ENCODE measurements at places on chromosomes 2 and 18.
A peak's percentile ranks its signal among the peaks of the same experiment; 100 is the strongest.

DNA sequence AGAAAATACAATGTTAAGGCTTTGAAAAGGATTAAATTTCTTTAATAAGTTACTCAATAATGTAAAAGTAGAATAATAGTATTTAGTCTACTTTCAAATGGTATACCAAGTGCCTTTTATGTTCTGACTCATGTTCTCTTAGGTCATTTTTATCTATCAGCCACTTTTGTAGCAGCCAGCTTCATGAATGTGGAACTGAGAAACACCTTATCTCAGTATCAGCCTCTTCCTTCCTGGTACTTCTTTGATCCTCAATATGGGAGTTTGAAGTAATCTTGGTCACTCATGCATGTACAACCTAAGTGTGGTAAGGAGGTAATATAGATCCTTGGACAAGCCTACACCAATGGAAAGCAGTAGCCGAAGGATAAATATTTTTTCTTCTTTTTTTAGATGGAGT, 180.4 kb upstream of the NRXN1 start:
- no peak for DNase-seq

GRCh38 chr2:100395532-100396350, 21.7 kb downstream of the CHST10 start:
- no peak for DNase-seq

DNA sequence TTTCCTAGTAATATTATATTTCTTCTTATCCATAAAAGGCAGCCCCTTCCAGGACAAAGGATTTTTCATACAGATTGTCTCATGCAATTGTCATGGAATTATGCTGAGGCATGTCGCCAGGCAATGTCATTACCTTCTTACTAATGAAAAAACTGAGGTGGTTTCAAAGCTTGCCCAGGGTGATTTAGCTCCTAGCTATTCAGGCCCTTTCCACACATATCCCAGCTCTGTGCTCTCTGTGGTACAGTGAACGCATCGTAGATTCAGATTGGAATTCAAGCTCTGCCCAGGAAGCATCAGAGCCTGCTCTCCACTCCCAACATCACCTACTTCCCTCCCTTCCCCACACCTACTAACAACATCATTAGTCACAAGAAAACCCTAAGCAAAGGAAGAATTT, 60.1 kb downstream of the ATP8B1 start:
- DNase-seq, result no peak

GRCh38 chr18:25876330-25876948, 214.0 kb downstream of the SS18 start:
- no peak for DNase-seq

GRCh38 chr2:73185965-73186364, 16.4 kb upstream of the NOTO start:
- DNase-seq, result no peak

GRCh38 chr2:31239593-31240177, 5.7 kb downstream of the EHD3 start:
- no peak for DNase-seq

DNA sequence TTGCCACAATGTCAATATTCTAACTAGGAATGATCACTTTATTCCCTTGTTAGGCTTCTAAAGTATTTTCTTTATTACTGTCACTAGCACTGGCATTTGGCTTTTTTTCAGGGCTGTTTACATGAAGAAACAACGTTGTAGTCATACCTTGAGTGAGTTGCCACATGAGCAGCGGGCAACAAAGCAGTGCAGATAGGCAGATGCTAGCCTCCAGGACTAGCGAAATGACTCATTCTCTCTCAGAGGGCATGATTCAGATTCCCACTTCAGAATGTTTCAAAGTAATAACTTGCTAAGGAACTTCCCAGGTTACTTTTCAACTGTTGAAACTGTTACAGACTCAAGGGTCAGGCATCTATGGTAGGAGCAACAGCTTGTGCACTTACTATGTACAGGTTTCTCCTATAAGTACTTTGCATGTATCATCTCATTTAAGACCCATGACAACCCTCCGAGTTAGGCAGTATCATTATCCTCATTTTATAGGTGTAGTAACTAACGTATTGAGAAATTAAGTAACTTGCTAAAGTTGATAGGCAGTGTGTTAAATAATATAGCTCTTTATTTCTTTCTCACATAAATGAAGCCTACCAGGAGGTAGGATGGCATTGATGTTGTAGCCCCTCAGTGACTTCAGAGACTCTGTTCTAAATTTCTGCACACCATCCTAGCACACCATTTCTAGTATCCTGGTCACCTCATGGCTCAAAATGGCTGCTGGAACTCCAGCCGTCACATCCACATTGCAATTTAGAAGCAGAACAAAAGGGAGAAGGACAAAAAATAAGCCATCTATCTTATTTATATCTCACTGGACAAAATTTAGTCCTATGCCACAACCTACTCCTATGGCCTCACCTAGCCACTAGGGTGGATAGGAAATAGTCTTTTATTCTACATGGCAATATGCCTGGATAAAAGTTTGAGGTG, 83.3 kb downstream of the ICOS start:
- no peak for DNase-seq

DNA sequence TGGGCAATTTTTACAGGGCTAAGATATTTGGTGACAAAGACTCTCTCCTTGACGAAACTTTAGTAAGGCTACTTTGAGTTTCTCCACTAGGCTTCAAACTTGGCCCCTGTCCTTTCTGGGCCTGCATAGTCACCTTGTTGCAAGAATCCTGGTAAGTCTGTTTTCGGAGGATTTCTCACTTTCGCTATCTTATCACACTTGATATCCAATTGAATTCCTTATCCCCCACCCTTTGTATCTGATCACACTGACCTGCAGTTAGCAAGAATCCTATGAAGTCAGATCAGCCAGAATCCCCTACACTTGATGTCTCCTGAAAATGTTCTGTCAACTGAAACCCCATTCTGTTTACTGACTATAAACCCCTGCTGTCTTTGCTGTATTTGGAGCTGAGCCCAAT, 499.8 kb upstream of the GCFC2 start:
- DNase-seq, result no peak

DNA sequence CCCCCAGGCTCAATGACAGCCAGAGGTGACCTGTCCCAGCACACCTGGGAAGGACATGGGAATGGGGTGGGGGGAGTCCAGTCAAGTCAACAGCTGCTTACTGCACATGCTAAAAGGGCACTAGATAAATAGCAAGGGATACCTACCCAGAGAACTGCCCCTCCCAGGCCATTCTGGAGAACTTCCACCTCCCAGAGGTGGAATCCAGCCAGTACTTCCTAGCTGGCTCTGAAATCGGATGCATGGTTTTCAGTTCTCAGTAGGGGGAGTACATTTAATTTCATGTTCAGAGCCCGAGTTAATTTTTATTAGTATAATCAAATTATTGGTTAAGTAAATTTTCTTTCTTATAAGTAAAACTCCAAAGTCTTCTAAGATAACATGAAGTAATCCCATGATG, 28.9 kb upstream of the ITGA6 start:
- DNase-seq, result no peak

GRCh38 chr2:227406177-227407031, 18.7 kb upstream of the SCYGR1 start:
- DNase-seq, result peak; percentile 67

DNA sequence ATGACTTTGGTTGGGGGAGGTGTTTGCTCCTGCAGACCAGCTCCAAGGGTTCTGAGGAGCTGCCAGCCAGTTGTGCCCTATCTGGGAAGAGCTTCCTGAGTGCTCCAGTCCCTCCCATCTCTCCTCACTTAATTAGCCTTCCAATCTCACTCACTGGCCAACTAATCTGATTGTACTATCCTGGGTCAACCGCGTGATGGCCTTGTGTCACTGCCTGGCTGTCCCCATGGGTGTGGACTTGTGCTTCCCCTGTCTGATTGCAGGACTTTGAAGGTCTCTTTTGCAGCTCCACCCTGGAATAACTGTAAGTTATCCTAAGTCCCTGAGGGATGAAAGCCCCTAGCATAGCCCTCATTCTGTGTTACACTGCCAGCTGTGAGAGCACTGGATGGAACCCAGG, 65.0 kb downstream of the SLC4A5 start:
- DNase-seq, result no peak

DNA sequence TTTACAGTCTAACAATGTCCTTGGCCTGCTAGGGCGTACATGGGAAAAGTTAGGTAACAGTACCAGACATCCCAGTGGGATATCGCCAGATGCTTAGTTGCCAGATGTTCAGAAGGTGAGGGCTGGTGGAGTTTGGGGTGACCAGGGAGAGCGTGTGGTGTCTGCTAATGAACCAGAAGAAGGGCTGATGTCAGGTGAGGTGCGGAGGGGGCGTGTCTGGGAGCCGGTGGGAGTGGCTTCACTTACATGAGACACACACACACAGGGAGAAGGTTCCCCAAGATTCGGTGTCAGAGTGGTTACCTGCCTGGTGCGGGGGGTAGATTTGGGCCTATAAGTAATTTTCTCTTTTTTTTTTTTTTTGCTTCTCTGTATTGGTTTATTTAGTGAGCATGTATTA, 12.2 kb downstream of the RAB31 start:
- DNase-seq, result no peak

GRCh38 chr2:235234736-235235135, 259.1 kb upstream of the AGAP1 start:
- no peak for DNase-seq

DNA sequence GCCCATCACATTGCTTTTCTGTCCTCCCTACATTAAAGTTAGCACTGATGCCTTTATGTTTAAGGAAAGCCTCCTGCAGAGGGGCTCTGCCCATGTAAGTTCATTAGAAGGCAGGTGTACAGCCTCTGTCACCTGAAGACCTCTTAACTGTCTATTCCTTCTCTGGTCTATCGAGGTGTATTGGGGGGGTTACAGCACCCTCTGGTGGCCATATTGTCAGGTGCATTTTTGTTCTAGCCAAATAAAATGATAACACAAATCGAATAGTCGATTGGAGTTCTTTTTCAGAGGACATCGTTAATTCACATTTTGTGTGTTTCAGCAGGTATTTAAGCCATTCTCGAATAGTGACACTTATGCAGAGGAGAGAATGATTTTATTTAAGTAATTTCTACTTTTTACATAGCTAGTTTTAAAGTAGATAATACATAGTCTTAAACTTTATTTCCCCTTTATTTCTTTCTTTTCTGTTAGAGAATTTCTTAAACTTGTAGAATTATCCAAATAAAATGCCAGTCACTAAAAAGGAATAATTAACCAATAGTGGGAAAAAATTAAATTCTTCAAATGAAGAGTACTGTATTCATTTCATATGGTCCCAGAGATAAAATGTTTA, 136.8 kb downstream of the NEDD4L start:
- DNase-seq, result peak; percentile 44

GRCh38 chr2:224646242-224646846, 61.2 kb upstream of the CUL3 start:
- no peak for DNase-seq

DNA sequence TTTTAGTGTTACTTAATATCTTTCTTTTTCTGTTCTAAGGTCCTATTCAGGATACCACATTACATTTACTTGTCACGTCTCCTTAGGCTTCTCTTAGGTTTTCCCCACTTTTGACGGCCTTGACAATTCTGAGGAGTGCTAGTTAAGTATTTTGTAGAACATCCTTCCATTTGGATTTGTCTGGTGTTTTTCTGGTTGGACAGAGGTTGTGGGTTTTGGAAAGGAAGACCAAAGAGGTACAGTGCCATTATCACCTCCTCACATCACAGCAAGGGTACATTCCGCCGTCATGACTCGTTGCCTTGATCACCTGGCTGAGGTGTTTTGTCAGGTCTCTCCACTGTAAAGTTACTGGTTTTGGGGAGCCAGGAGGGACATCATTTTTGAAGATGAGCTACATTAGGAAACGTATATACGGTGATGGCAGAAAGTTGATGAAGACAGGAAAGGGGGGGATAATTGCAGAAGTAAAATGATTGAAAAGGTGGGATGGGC, 88.4 kb upstream of the TMEM247 start:
- DNase-seq, result no peak

DNA sequence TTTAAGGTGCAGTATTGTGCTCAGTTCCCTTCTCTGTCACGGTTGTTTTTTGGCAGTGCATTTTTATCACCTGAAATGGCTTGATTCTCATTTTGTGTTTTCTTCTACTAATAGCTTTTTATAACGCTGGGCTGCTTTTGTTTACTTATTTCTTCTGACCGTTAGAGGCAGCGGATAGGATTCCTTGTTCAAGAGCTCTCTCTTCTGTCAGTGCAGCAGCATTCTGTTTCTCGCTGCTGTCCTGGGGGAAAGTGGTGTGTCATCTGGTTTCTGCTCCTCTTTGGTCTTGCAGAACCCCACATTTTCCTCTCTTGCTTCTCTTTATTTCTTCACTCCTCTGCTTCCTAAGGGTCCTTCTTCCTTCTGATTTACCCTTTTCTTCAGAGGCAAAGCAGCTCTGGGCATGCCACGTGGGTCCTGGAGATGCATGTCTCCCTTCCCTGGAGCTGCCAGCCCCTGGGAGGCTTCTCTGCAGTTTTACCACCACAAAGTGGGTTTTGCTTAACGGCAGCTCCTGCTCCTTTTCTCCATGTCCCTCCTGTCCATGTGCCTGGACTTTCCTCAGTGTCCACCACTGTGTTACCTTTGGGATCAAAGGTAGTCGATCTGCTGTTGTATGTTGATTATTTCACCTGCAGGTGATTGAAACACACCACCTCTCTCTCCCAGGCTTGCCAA, 47.3 kb upstream of the SNTG2 start:
- no peak for DNase-seq

- no peak for DNase-seq
Observed at GRCh38 chr2:119721904-119722303, 37.8 kb upstream of the PTPN4 start.

GRCh38 chr18:11266781-11267480, 117.6 kb upstream of the PIEZO2 start:
- no peak for DNase-seq

GRCh38 chr18:37364237-37364636, 201.4 kb downstream of the CELF4 start:
- no peak for DNase-seq

DNA sequence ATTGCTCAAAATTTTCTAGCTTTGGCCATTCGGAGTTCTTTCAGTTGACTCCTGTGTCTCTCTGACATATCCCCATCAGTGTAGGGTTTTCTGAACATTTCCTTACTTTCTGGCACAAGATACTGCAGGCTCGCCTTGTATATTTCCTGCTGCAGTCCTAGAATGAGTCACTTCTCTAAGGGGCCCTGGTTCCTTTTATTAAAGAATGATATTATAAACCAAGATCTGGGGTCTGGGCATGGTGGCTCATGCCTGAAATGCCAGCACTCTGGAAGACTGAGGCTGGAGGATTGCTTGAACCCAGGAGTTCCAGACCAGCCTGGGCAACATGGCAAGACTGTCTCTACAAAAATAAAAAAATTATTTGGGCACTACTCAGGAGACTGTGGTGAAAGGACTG, 3.0 kb upstream of the RPL37A start:
- DNase-seq, result no peak

- no peak for DNase-seq
Observed at GRCh38 chr2:67725731-67726130, 328.6 kb downstream of the ETAA1 start.

GRCh38 chr18:45339810-45340550, 275.3 kb upstream of the SLC14A2 start:
- DNase-seq, result no peak

DNA sequence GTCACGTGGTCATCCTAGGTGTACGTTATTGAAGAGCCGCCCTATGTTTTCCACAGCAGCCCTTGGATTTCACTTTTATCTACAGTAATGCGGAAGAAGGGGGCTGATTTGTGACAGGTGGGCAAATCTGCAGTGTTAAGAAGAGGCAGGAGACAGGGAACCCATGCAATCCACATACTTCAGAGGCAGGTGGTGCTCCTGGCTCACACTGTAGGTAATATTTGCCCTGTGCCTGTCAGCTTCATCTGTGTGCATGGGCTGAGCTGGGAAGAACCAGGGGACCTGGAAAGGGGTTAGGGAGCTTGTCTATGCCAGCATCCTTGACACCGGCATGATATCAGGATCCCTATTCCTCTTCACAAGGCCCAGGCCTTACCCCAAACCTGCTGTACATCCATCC, 183.9 kb downstream of the SH3RF3 start:
- DNase-seq, result no peak

GRCh38 chr2:46167406-46167805, 129.8 kb upstream of the EPAS1 start:
- no peak for DNase-seq
